ENCODE measurements at places on chromosomes 13 and 19. TPM values are rescaled to one million over a fixed set of nuclear protein-coding genes. Genes with fewer than 3 reads are reported as not detected.
A peak's percentile ranks its signal among the peaks of the same experiment; 100 is the strongest.

ZNF582 gene
- 4.8 TPM for polyA plus RNA-seq

DNA sequence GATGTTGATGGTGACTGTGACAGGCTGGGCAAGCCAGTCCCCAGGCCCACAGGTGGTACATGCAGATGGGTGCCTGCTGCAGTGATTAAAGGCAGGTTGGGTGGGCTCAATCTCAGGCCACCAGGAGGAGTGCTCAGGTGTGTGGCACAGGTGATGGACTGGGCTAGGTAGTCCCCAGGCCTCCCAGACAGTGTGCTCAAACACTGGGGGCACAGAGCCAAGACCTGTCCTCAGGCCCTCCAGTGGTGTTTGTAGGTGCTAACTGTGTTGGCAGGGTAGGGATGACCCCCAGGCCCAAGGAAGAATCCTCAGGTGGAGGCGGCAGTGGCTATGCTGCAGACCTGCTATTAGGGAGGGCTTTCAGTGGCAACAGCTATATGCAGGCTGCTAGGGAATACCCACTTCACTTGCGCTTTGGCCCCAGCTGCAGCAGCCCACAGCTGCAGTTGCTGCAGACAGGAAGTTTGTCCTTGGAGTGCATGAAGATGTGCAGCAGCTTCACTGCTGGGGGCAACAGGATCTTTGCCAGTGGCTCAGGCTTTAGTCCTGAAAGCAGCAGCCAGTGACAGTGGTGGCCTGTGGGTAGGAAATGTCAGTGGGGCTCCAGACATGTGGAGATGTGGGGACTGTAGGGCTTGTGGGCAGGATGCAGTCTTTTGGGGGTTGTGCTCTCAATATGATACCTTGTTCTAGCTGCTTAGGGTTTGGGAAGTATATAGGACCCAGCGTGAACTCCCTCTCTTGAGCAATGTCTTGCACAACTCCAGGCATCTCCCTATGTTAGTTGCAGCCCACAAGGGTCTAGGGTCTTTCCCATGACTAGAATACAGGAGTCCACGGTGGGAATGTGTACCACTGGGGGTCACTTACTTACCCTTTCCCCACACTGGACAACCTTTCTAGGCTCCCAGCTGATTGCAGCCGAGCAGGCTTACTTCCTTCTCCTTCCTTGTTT lies 54.1 kb upstream of the MLNR start:
- no peak for DNase-seq

DNA sequence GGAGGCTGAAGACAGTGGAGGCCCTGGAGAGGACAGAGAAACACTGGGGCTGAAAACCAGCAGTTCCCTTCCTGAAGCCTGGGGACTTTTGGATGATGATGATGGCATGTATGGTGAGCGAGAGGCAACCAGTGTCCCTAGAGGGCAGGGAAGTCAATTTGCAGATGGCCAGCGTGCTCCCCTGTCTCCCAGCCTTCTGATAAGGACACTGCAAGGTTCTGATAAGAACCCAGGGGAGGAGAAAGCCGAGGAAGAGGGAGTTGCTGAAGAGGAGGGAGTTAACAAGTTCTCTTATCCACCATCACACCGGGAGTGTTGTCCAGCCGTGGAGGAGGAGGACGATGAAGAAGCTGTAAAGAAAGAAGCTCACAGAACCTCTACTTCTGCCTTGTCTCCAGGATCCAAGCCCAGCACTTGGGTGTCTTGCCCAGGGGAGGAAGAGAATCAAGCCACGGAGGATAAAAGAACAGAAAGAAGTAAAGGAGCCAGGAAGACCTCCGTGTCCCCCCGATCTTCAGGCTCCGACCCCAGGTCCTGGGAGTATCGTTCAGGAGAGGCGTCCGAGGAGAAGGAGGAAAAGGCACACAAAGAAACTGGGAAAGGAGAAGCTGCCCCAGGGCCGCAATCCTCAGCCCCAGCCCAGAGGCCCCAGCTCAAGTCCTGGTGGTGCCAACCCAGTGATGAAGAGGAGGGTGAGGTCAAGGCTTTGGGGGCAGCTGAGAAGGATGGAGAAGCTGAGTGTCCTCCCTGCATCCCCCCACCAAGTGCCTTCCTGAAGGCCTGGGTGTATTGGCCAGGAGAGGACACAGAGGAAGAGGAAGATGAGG lies 1.5 kb downstream of the PPP1R15A start:
- peak; percentile 37 for DNase-seq

DNA sequence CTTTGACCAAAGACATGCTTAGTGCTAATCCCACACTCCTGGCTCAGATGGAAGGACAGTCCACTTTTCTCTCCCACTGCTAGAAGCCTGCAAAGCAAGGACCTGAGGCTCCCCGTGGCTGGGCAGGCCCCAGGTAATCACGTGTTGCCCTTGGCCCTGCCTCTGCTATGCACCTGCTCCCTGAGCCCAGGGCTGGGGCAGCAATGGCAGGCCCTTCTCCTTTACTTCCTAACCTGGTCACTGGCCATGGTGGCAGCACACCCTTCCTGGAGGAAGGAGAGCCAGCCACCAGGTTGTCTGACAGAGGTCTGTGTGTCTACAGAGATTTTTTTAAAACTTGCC lies 27.9 kb upstream of the ZNF492 start:
- DNase-seq: no peak

DNA sequence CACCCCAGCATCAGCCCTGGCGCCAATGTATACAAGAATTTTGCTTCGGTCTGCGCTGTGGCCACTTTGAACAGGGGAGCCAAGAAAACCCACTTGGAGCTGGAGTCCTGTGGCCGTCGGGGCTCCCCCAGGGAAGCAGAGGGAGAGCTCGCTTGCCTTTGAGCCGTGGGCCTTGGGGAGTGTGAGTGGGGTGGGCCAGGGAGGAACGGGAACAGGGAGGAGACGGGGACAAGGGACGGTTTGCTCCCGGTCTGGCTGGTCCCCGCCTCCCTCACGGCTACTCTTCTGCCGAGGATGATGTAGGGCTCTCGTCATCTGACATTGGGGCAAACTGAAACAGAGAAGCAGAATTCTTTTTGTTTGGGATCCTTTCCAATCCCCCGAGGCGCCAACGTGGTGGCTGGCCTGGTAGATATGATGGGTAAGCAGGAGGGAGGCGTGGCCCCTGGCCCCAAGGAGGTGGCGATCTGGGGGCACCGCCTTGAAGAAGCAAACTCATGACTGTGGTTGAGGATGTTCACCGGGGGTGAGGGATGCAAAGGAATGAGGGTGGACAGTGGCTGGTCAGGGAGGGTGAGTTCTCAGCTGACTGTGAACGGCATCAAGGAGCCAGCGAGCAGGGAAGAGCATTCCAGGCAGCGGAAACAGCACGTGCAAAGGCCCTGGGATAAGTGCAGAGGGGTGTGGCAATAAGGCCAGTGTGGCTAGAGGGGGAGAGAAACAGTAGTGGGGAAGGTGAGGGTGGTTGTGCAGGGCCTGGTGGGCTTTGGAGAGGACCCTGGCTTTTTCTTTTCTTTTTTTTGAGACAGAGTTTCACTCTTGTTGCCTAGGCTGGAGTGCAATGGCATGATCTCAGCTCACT lies 10.9 kb upstream of the SPC24 start:
- DNase-seq: peak; percentile 87

DNA sequence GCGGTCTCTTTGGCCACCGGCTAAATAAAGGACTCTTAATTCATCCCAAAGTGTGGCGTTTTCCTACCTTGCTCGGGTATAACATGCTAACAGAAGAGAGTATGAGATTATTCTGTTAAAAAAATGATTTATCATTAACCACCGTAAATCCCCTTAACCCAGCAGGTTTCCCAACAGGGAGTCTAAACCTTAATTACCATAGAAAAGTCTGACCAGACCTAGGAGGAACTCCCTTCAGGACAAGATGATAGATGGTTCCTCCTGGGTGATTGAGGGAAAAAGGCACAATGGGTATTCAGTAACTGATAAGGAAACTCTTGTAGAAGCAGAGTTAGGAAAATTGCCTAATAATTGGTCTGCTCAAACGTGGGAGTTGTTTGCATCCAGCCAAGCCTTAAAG lies 193.7 kb downstream of the ZNF737 start:
- DNase-seq: no peak

Measured in GM23248 (cell line).